ENCODE measurements at places on chromosomes 3 and 15.

- no peak for DNase-seq
Observed at GRCh38 chr3:45486136-45486535, 97.8 kb downstream of the LARS2 start.

GRCh38 chr3:47652142-47652541 is 73.5 kb upstream of the CSPG5 start:
- no peak for DNase-seq

DNA sequence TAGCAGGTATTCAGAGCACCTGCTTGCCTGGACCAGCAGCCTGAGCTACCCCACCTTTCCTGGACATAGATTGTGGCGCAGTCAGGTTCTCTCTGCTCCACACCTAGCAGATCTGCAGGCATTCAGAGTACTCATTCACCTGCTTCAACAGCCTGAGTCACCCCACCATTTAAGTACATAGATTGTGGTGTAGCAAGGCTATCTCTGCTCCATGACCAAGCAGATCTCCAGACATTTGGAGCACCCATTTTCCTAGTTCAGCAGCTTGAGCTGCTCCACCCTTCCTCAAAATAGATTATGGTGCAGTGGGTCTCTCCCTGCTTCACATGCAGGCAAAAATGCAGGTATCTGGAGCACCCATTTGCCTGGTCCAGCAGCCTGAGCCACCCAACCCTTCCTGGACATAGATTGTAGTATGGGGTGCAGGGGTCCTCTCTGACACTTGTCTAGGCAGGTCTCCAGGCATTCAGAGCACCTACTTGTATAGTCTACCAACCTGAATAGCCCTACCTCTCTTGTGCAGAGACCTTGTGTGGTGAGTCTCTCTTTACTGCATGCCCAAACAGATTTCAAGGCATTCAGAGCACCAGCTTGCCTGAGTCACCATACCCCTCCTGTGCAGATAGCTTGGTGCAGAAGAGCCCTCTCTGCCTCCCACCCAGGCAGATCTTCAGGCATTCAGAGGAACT is 466.0 kb upstream of the THBS1 start:
- DNase-seq: no peak

GRCh38 chr3:64104691-64105111 is 81.4 kb upstream of the PSMD6 start:
- DNase-seq: no peak

- peak; percentile 89 for DNase-seq
Observed at GRCh38 chr3:50436114-50436674, 67.2 kb downstream of the CACNA2D2 start.

- DNase-seq: peak; percentile 38
Observed at GRCh38 chr3:72818905-72819304, 29.3 kb downstream of the SHQ1 start.

GRCh38 chr3:126121632-126122031 is 37.7 kb upstream of the SLC41A3 start:
- no peak for DNase-seq

DNA sequence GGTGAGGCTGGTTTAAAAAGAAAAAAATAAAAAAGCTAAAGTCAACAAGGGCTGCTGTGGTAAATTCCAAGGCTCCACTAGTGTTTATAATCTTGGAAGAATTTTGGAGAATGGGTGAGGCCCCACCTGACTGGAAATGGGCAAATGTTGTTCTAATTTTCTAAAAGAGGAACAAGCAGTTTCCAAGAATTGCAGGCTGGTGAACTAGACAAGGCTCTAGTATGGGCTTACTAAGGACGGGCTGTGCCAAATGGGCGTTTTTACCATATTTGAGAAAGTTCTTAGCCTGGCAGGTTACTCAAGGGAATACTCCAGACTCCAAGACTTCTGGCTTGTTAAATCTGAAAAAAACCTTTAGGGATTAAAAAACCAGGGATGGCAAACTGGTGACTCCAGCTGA is 67.0 kb upstream of the ABHD2 start:
- DNase-seq: no peak

- DNase-seq: no peak
Observed at GRCh38 chr3:168812234-168812633, 716.5 kb upstream of the GOLIM4 start.

- DNase-seq: no peak
Observed at GRCh38 chr15:42053914-42054313, 33.1 kb upstream of the PLA2G4E start.

DNA sequence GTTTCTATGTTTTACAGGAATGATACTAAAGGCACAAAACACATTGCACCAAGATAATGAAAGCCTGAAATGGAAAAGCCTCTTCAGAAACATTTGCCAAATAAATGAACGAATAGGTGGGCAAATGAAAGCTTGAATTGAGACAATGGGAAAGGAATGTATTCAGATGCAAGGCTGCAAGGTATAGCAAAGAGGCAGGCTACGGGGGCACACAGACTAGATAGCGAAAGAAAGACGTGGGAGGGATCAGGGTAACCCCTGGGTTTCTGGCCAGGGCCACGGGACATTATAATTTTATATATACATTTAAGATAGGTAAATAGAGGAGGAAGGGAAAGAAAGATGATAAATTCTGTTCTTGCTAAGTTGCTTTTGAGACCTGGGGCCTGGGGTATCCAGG is 95.9 kb upstream of the NLGN1 start:
- no peak for DNase-seq

GRCh38 chr3:188316021-188316722 is 162.2 kb downstream of the LPP start:
- DNase-seq: no peak

- no peak for DNase-seq
Observed at GRCh38 chr3:139794469-139795265, 116.9 kb upstream of the NMNAT3 start.

DNA sequence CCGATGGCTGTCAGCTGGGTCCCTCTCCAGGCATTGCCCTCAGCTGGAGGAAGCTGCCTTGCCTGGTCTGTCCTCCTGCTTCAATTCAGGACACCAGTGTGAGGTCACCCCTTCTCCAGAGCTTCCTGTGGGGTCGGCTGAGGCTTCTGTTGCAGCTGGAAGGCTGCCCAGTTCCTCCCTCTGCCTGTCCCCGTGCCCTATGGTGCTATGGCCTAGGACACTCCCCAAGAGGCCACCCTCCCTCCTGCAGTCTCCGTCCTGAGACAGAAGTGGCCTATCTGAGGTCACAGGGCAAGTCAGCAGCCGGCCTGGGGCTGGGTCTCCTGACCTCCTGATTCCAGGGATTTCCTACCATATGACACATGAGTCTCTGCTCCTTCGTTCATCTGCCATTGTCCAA is 57.9 kb downstream of the RASGRF1 start:
- DNase-seq: no peak

GRCh38 chr15:100721758-100722550 is 119.6 kb downstream of the ASB7 start:
- DNase-seq: peak; percentile 11

- DNase-seq: peak; percentile 83
Observed at GRCh38 chr15:45635191-45635638, 386 bp downstream of the SQOR start.

GRCh38 chr15:56128081-56128480 is 115.6 kb downstream of the RFX7 start:
- no peak for DNase-seq

DNA sequence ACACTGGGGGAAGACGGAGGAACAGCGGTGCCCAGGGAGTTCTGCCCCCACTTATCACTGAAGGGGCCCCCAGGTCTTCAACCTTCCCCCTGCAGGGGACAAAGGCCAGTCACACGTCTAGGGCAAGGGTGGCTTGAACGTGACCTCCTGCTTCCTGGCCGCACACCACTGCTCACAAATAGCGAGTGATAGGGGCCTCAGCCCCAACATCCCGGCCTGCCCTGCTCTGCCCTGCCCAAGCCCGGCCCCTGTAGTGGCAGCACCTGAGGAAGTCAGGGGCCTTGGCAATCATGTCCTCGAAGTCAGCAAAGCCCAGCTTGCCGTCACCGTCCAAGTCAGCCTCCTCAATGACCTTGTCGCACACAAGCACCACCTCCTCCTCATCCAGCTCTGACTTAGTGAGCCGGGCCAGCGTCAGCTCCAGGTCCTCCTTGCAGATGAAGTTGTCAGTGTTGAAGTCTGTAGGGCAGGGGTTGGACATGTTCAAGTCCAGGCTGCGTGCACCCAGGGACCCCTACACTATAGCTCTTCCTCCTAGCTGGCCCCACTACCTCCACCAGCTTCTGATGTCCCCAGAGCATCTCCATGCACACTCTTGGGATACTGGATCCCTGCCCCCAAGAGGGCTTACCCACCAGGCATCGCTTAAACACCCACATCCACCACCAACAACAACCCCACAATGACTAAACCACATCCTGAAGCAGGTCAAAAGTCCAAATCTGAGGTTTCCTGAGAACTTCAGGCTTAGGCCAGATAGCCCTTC is 13.3 kb downstream of the SH2D7 start:
- no peak for DNase-seq

GRCh38 chr3:89925976-89926375 is 818.6 kb downstream of the EPHA3 start:
- no peak for DNase-seq

GRCh38 chr3:151538456-151539393 is 77.9 kb upstream of the IGSF10 start:
- no peak for DNase-seq

GRCh38 chr3:35296533-35296932 is 342.8 kb upstream of the ARPP21 start:
- peak; percentile 39 for DNase-seq

DNA sequence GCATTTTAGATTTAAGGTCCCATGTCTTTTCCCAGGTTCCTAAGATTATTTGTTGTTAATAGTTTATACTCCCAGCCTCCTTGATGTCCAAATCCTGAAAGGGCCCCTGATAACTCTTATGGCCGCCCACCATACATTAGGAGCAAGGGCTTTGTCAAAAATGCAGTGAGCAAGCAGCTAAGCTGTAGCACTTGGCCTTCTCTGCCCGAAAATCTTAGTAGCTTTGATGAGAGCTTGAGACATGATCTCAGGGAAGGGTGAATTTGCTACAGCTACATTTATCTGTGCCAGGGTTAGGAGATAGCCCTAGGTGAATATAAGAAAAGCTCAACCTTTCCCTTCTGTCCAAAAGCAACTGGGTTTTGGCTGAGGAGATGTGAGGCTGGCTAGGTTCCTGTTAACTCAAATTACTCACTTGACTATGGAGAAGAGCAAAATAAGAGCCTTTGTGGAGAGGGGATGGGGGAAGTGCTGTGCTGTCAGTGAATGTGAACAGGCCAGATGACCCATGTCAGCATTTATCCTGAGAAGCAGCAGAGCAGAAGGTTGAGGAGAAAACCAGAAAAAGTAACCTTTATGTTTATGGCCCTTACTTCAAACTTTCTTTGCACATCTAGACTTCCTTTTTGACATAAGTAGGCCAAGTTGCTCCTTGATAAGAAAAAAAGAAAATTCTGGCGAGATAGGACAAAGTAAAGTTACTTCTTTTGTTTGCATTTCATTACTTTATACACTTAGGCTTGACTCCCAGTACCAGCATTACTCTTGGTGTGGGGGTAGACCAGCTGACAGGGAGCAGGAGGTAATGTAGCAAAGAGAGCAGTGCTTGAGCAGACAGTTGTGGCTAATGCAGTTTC is 21.1 kb downstream of the MAPK6 start:
- no peak for DNase-seq

DNA sequence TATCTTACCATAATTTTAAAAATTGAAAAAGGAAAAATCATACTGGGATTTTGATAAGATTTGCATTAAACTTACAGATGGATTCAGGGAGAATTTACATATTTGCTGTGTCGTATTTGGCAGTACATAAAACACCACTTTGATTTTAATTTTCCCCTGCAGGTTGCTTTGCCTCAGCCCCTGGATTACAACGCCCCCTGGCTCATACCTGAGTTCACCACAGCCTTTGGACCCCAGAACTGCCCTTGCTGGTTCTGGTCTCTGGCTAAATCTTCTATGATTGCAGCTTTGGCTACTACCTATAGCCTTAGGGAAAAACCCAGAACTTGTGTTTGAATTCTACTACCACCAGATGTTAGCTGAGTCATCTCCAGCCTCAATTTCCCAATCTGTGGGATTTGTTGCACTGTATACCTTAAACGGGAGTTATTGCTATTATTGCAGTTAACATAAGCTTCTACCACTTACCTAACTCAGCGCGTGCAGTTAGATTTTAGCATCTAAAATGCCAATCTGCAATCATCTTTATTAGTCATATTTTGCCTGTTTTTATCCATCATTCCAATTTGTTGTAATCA is 315.7 kb upstream of the GADL1 start:
- DNase-seq: no peak

DNA sequence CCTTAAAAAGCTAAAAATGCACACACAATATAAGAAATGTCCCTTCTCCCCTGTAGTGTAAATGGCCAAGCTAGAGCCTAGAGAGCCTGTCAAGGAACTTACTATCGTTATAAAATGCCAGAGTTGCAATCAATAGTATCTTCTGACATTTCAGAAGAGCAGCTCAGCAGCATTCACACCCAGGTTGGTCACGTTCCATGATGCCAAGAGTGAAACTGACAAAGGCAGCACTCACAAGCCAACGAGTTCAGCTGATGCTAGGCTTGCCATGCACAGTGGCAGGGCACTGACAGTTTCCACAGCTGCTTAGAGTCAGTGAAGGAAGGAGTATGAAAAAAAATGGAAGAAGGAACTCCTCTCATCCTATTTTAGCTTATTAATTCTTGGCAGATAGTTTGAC is 331.4 kb upstream of the CCDC54 start:
- no peak for DNase-seq

- no peak for DNase-seq
Observed at GRCh38 chr3:166889241-166889640, 490.9 kb downstream of the ZBBX start.

- DNase-seq: no peak
Observed at GRCh38 chr15:47689660-47690059, 27.6 kb upstream of the SEMA6D start.

DNA sequence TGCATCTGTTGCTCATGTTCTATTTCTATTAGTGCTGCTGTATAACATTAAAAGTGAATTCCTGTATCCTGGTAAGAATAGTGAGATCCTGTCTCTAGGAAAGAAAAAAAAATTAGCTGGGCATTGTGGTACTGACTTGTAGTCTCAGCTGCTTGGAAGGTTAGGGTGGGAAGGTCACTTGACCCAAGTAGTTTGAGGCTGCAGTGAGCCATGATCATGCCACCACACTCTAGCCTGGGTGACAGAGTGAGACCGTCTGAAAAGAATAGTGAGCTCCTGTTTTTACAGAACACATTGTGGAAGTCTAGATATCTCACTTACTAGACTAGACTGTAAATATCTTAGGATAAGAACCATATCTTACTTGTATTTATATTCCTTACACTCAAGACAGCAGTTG is 4.6 kb downstream of the ATP11B start:
- no peak for DNase-seq

DNA sequence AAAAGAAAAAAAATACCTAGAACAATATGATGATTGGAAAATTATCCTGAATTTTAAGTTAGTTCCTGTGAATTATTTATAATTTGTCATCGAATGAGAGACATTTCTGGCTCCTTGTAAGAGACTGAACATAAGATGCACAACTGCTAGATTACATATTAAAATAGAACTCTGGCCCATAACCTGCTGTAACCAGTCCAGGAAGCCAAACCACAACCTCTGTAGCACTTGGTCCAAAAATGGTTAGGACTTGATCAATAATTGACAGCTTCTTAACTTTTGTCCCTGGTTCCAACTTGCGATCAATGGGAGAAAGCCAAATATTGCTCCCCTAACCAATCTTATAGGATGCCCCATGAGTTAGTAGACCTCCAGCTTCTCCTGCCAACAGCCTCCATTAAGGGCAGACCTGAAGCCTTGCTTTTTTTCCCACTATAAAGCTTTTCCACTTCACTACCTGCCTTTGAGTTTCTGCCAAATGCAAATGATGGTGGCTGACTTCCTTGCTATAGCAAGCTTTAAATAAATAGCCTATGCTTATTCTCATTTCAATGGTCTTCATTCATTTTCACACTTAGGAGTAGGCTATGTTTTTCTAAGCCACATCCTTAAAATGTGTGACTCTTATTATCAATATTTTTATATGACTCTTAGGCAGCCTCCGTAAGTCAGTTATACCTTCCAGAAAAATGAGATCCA is 224.0 kb upstream of the ARHGEF26 start:
- no peak for DNase-seq

All from activated CD4-positive, alpha-beta T cell treated with anti-CD3 and anti-CD28 coated beads for 36 hours (primary cell).